Right atrium auricular region (tissue), 2 donors: ENCODE measurements at places on chromosomes 11 and 22. TPM values are rescaled to one million over a fixed set of nuclear protein-coding genes. Genes with fewer than 3 reads are reported as not detected.

The OR10D3 gene
- not detected for total RNA-seq

The XRRA1 gene
- 6.8 TPM for total RNA-seq

The VPREB1 gene
- not detected for total RNA-seq

The CELSR1 gene
- total RNA-seq: 9.6 TPM

The BAIAP2L2 gene
- 0.63 TPM for total RNA-seq

The TRIM29 gene
- 2.7 TPM for total RNA-seq

The SDF2L1 gene
- total RNA-seq: 40.5 TPM

The FIBIN gene
- total RNA-seq: 13.9 TPM

The ESAM gene
- 64.6 TPM for total RNA-seq

- DNase-seq: no peak
Measured at GRCh38 chr22:29204455-29205183, 1.1 kb upstream of the EMID1 start.

DNA sequence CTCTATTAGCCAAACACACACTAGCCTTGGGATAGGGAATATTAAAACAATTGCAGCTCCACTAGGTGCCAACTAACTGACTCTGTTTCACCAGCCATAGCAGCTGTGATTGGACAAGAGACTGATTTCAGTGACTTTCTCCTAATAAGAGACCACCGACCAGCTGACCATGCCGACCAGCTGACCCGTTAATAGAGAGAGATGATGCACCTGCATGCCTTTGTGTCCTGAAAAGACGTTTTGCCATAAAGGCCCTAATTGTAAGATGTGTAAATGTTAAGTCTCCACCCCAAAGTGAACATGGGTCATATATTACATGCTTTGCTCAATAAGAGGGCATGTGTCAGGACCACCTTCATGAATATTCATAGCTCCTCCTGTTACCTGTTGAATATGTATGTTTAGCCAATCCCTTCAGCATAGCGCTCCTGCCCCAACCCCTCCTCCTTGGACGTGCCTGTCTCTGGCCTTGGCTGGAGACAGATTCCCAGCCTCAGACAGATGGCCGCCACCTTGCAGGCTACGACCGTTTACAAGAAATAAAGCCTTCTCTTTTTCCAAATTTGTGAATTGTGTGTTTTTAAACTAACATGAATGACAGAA, 1.3 kb upstream of the NADSYN1 start:
- no peak for DNase-seq

DNA sequence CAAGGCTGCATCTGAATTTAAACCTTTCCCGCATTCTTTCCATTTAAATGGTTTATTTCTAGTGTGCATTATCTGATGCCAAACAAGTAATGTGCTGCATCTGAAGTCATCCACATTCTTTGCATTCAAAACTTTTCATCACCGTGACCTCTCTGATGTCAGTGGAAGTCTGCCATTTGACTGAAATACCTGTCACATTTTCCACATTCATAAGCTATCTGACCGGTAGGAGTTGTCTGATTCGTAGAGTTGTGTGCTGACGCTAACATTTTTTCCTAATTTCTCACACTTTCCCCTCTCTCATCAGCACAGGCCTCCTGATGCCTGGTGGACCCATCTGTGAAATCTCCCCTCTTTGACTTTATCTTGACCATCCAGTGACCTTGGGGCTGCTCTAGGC, 79.9 kb upstream of the BARX2 start:
- DNase-seq: no peak

DNA sequence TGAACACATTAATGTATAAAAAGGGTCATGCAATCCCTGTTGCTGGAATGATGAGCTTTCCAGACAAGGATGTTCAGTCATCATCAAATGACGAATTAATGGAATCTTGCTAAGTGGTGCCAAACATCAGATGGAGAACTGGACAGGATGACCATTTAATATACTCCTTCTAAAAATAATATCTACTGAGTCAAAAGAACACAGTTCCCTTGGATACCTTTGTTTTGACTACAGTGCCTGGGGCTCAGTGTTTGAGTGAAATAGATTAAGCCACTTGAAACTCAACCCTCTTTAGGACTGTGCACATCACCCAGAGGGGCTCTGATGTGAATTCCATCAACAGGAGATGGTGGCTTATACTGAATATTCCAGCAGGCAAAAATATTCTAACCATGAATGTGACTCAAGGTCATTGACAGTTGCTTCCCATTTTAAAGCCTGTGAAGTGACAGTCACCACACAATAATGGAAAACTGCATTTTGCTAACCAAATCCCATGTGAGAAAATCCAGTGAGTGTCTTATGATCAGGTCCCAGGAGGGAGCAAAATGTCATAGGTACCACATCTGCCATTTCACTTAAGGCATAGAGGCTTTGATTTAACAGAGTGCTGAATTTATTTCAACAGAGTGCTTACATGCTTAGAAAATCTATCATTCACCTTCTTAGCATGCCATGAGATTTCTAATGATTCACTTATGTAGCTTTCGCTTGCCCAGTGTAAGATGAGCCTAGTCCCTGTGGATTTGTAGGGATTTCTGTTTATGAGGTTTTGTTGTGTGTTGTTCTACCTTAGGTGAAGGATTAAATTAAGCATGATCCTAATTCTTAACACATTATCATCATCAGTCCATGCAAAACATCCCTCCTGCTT, 41.3 kb upstream of the SLN start:
- no peak for DNase-seq

DNA sequence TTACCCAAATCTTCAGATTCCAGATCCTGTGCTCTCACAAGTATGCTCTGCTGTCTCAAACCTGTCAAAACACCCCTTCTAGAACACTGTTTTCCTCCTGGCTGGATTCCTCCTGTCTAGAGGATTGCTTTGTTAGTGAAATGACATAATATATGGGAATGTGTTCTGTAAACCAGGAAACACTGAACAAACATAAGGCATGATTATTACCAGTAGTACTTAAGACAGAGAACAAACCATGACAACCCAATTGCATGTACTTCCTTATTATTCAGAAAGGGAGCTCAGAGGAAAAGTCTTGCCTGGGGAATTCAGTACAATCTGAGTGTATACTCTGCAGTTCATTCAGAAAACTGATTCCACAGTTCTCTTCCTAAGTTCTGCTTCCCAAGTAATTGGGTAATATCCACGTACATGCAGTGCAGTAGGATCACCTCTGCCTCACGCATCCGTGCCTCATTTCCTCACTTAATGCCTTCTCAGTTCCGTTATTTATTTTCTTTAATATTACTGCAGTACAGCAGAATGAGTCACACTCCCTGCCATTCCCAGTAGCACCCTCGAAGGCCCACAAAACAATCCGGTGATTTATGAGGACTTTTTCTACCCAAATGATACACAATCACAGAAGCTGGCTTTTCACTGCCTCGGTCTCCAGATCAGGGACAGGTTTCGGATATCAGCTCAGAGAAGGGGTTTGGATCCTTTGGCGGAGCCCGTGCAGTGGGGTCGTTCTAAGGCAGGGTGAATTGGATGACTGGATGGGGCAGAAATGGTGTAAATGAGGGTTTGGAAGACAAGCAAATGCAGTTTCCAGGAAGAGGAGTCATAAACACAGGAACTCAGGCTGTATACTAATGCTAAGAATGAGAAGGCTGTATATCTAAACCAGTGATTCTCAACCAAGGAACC, 896.9 kb downstream of the KCNA4 start:
- no peak for DNase-seq
